ENCODE measurements at places on chromosomes 3 and 15. TPM values are rescaled to one million over a fixed set of nuclear protein-coding genes. Genes with fewer than 3 reads are reported as not detected.

DNA sequence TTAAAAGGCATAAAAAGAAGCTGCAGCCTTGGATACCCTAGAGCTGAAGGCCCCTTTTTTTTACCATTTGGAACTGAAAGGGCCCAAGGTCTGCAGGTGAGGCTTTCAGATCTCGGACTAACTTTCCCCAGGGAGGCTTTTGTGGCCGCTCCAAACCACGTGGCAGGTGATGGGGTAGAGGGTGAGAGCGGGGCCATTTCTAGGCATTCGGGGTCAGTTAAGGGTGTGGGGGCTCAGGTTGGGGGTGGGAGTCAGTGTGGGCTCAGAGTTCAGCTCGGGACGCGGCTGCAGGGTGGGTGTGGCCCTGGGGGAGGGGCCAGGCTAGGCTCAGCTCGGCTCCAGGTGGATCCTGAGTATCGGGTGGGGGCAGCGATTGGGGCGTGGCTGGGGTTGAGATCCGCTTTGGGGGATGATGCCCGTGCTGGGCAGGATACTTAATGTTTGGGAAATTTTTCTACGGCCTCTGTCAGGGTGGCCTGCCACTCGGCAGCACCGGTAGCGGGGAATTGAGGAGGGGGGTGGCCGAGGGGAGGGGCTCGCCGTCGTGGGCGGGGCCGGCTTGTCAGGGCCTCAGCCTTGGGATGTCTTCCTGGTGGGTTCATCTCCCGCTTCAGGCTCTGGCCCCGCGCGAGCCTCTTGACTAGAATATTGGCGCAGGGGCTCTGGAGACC is 2.5 kb downstream of the KLF13 start:
- H3K36me3 ChIP-seq: no peaks in the 10 kb centered on the region
- peak overlapping the region; percentile 74 for H3K27ac ChIP-seq
- H3K27me3 ChIP-seq: no peaks in the 10 kb centered on the region
- no peak for DNase-seq
- H3K4me1 ChIP-seq: no peaks in the 10 kb centered on the region

- no peaks in the 10 kb centered on the region for H3K4me1 ChIP-seq
- H3K27me3 ChIP-seq: no peaks in the 10 kb centered on the region
- H3K36me3 ChIP-seq: no peaks in the 10 kb centered on the region
- H3K4me3 ChIP-seq: no peak overlapping the region
- no peak overlapping the region for H3K27ac ChIP-seq
Observed at GRCh38 chr3:179292450-179292849, 30.4 kb upstream of the ZNF639 start.

- DNase-seq: peak; percentile 80
- no peaks in the 10 kb centered on the region for H3K27me3 ChIP-seq
- H3K4me3 ChIP-seq: peak overlapping the region; percentile 48
- no peaks in the 10 kb centered on the region for H3K36me3 ChIP-seq
- H3K4me1 ChIP-seq: no peaks in the 10 kb centered on the region
- peak overlapping the region; percentile 57 for H3K27ac ChIP-seq
Observed at GRCh38 chr3:32392536-32393302, 1.1 kb downstream of the CMTM7 start.

DNA sequence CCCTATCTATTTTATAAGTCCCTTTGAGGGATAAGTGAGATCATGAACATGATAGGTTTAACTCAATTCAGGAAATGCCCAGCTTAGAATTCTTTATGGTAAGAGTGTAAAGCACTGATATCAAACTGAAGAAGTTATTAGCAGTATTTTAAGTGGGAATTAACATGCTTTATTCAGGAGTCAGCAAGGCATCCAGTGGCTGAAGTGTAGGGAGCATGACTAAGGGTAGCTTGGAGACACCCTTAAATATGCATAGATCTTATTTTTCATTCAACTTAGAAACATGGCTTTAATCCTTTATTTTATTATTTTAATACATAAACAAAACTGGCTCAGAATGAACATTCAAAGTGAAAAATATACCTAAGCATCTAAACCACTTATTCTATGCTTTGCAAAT is 158.3 kb upstream of the LPP start:
- no peaks in the 10 kb centered on the region for H3K27me3 ChIP-seq
- no peak overlapping the region for H3K4me3 ChIP-seq
- H3K4me1 ChIP-seq: no peaks in the 10 kb centered on the region

DNA sequence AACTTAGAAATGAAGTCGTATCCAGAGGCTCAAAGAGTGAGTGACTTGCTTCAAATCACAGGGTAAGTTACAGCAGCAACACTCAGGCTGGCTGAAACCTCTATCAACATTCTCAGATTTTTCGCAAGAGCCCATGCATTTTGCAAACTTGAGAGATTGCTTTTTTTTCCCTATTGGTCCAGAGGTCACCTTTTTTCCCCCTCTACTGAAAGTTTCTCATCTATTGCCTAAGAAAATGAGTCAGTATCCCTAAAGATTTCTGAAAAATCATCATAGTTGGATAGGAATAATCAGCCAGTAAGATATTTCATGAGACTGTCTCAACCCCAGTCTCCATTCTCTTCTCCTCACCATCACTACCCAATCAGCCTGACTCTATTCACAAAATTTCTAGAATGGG is 410.6 kb downstream of the FOXP1 start:
- DNase-seq: peak; percentile 59
- no peaks in the 10 kb centered on the region for H3K27me3 ChIP-seq
- H3K36me3 ChIP-seq: no peaks in the 10 kb centered on the region
- peaks cover 10% of the 10 kb centered on the region for H3K4me1 ChIP-seq
- no peak overlapping the region for H3K4me3 ChIP-seq

DNA sequence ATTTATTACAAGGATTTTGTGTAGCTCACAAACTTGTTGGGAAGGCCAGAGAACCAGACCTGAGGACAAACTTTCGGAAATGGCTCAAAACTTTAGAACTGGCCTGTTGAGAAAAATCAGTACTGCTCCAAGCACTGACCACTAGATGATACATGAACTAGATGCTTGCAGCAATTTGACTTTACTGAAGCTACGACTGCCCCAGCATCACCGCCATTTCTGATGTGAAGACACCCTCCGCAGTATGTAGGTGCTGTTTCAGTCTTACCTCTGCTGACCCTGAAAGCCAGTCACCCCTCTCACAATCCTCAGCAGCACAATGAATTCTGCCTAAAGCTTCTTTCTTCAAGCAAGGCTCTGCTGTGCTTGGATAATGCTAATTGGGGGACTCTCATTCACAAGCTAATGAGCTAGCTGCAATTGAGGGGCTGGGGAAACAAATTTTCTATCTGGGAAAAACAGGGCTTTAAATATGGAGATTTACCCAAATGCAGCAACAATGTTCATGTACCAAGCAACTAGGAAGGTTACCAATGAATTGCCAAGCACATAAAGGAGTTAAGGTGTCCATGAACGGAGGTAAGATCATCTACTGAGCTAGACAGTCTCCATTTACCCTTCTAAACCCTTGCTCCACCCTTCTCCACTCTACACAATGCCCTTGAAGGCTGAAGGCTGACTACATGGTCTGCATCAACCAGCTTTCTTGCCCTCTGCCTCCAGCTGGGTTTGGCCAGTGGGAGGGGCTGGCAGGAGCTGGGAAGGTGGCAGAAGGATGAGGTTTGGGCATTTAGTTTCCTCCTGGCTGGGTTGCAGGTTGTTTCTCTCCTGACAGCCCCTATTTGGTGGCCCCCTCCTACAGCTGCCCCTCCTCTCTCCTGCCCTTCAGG is 53.2 kb upstream of the FSTL1 start:
- no peaks in the 10 kb centered on the region for H3K27me3 ChIP-seq
- H3K4me3 ChIP-seq: no peak overlapping the region
- H3K36me3 ChIP-seq: no peaks in the 10 kb centered on the region

DNA sequence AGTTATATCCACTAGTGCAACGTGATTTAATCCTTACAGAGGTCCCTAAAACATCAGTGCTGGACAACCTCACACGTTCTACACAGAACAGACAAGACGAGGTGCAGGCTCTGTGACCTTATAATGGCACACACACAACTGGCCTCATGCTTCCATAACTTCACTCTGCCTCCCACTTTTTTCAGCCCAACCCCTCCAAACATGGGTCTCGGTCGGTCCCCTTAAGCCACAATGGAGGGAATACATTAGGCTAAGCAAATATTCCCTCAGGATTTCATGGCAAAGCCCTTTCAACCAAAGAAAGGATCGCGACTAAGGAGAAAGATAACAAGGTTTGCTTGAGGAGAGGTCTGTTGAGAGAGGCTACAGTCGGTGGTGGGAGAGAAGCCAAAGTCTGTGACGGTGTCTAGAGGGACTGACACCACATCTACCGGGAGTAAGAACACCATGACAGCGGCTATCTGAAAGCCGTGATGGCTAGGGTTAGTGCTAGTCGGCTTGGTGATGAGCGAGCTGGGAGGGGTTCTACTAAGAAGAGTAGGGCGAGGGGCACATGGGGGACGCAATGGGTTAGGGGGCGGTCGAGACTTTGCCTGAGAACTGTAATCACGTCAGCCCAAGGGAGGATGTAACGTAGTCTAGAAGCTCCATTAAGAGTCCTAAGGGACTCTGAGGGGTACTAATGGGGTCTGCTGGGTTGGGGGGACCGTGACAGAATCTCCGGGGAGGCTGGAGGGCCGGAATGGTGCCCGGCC is 1.0 kb downstream of the MYO9A start:
- H3K27ac ChIP-seq: peak overlapping the region; percentile 85
- DNase-seq: peak; percentile 35
- peak overlapping the region; percentile 66 for H3K4me3 ChIP-seq
- H3K36me3 ChIP-seq: no peaks in the 10 kb centered on the region

- no peak overlapping the region for H3K4me3 ChIP-seq
- no peaks in the 10 kb centered on the region for H3K36me3 ChIP-seq
Observed at GRCh38 chr15:83436513-83437158, 10.5 kb upstream of the SH3GL3 start.

- H3K36me3 ChIP-seq: no peaks in the 10 kb centered on the region
- no peak overlapping the region for H3K27ac ChIP-seq
- no peaks in the 10 kb centered on the region for H3K27me3 ChIP-seq
- H3K4me3 ChIP-seq: no peak overlapping the region
Observed at GRCh38 chr3:62672270-62672987, 202.8 kb downstream of the CADPS start.

DNA sequence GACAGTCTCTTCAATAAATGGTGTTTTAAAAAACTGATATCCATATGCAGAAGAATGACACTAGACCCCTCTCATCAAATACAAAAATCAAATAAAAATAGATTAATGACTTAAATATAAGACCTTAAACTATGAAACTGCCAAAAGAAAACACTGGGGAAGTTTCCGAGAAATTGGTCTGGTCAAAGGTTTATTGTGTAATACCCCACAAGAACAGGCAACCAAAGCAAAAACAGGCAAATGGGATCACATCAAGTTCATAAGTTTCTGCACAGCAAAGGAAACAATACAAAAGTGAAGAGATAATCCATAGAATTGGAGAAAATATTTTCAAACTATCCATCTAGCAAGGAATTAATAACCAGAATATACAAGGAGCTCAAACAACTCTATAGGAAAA is 126.2 kb downstream of the GOLIM4 start:
- H3K36me3 ChIP-seq: no peaks in the 10 kb centered on the region
- DNase-seq: no peak
- H3K27ac ChIP-seq: no peak overlapping the region
- no peaks in the 10 kb centered on the region for H3K27me3 ChIP-seq
- H3K4me3 ChIP-seq: no peak overlapping the region

DNA sequence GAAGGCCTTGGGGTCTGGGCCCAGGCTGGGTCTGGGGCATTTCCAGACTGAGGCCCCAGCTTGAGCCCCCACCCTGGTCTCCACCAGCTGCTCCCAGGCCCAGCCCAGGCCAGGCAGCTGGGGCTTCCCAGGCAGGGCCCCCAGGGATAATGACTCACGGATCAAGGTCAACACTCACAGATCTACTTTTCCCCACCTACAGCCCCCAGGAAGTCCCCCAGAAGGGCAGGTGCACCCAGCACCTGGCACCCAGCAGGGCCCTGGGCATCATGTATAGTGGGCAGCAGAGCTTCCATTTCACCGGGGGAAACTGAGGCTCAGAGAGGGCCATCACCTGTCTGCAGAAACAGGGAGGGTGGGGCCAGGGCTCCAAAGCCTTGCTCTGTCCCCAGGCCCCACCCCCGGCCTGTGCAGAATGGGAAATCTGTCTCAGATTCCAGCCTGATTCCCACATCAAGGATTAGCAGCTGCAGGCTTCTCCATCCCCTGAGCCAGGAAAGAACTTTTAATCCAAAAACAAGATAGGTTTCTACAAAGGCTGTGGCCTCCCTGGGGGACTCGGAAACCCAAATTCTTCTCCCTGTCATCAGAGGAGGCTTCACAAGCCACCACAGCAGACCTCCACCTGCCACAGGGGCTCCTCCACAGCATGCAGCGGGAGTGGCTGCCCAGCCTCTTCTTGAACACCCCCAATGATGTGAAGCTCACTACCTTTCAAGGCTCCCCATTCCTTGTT is 49.8 kb downstream of the IQSEC1 start:
- H3K4me1 ChIP-seq: peaks cover 19% of the 10 kb centered on the region
- no peak overlapping the region for H3K4me3 ChIP-seq
- H3K36me3 ChIP-seq: no peaks in the 10 kb centered on the region
- H3K27me3 ChIP-seq: no peaks in the 10 kb centered on the region

DNA sequence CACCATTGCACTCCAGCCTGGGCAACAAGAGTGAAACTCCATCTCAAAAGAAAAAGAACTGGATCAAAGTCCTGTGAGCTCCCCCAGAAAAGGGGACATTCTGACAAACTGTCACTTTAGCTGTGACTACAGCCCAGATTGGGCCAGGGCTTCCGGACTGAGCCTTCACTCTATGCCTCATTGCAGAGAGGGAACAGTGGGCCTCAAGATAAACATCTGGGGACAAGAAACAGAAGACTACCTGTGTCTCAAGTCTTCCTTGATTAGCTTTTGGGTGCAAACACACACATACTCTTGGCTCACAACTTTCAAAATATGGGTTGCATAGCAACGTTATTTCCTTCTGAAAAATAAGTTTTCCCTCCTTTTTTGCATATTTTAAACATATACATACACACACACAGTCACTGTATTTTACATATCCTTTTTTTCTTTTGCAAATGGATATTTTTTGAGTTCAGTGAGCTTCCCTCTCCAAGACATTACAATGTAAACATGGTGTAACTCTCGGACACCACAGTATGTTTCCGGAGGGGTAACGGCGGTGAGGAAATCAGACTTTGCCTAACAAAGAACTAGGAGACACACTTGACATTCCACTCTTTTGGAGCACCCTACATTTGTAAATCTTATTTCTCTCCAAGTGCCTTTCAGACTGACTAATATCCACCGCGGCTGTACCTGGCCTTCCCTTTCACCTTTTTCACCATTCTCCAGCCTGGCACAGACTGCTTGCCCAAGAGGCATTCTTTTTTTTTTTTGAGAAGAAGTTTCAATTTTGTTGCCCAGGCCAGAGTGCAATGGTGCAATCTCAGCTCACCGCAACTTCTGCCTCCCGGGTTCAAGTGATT is 3.5 kb downstream of the TKT start:
- H3K4me3 ChIP-seq: peak overlapping the region; percentile 97
- no peaks in the 10 kb centered on the region for H3K27me3 ChIP-seq
- no peak overlapping the region for H3K27ac ChIP-seq

DNA sequence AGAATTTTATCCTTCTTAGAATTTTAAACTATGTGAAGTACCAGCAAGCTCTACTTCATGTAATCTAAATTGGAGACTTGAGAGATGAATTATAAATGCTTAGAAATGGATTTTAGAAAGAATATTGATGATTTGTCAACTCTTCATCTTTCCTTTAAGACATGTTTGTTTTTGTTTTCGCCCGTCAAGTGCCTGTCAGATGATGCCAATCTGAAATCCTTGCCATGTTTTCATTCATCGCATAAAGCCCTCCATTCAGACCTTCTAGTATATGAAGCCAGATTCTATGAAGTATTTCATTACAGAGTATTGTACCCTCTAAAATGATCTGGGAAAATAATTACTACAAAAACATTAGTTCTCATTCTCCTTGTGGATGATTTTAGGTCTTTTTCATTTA is 223.2 kb upstream of the SOX2 start:
- H3K4me3 ChIP-seq: no peak overlapping the region
- DNase-seq: no peak
- no peaks in the 10 kb centered on the region for H3K4me1 ChIP-seq
- no peaks in the 10 kb centered on the region for H3K36me3 ChIP-seq
- no peak overlapping the region for H3K27ac ChIP-seq
- no peaks in the 10 kb centered on the region for H3K27me3 ChIP-seq

Gene GPR149
- total RNA-seq: not detected

Gene SLC51B
- 0.51 TPM for total RNA-seq

Gene GPR62
- total RNA-seq: under 0.01 TPM

Data from fibroblast of lung (primary cell).